ENCODE measurements at places on chromosomes 2 and 18.
A peak's percentile ranks its signal among the peaks of the same experiment; 100 is the strongest.

DNA sequence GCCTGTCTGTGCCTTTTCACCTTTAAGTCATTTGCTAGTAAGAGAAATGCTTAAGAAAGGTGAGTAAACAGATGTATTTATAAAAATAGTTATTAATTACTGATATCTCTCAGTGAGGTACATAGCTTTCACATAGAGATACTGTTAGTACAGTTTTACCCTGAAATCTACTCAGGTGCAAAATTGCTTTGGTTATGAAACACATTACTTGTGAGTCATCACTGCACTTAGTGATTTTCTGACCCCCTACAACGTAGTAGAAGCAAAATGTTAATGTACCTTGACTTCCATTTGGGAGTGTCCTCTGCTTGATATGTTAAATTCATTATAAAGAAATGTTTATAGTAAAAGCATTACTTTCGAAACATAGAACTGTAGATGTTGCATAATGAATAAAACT is 6.5 kb downstream of the GLS start:
- no peak for DNase-seq

GRCh38 chr2:118611691-118612090 is 235.8 kb downstream of the EN1 start:
- DNase-seq, result no peak

DNA sequence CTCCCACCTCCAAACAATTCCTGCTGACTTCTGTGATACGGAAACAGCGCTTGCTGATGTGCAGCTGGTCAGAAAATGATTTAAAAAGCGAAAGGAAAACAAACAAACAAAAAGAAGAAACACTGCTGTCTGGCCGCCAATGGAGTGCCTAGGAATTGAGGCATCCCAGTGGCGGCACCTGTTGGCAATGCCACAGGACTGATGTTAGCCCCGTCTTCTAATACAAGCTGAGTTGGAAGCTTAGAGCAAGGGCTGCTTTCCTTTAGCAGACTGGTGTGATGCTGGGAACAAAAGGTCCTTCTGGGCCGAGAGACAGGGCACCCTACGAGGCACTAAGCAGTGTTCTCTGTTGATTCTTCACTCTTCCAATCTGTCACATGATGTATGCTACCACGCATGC is 163.6 kb upstream of the REV1 start:
- no peak for DNase-seq

- no peak for DNase-seq
Measured at GRCh38 chr18:76708722-76709353, 113.5 kb upstream of the ZNF236 start.

- no peak for DNase-seq
Measured at GRCh38 chr2:231940795-231941194, 14.6 kb upstream of the NPPC start.

- DNase-seq, result no peak
Measured at GRCh38 chr2:207513551-207514257, 16.1 kb upstream of the CREB1 start.

- no peak for DNase-seq
Measured at GRCh38 chr2:1670636-1671035, 73.7 kb downstream of the PXDN start.

DNA sequence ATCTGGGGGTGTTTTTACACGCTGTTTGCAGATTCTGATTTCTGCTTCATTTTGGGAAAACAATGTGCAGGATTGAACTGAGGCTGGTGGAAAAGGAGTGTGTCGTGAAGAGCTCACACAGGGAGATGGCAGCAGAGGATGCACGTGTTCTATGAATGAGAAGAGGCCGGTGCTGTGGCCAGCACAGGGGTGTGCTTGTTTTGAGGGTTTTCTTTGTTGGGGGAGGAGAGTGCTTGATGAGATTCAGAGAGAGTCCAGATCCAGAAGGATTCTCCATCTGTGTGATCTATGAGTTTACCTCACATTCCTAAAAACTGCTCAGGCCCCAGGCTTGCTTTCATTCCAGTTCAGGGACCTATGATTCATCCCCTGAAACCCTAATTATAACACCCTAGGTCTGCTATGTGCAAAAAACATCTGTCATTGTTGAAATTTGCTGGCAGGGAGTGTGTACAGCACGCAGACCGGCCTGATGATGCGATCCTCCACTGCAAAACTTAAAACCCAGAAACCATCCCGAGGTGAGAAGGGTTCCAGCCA is 12.1 kb downstream of the TGFA start:
- DNase-seq, result peak; percentile 3

DNA sequence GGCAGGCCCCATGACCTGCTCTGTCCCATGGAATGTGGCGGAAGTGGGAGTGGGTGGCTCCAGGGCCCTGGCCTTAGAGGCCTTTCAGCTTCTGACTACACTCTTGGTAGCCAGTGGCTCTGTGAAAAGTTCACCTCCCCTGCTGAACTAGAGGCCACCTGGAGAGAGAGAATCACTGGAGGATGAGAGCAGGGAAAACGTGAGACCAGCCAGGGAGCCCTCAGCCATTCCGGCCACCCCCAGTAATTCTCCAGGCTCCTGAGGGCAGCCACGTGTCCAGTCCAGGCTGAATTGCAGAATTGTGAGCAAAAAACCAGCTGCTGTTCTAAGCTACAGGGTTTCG is 10.5 kb downstream of the COLEC12 start:
- no peak for DNase-seq

GRCh38 chr2:63596401-63596883 is 7.7 kb downstream of the MDH1 start:
- no peak for DNase-seq

- DNase-seq, result no peak
Measured at GRCh38 chr18:2923464-2923863, 76.7 kb downstream of the EMILIN2 start.

GRCh38 chr2:174024524-174025270 is 59.5 kb upstream of the SP3 start:
- DNase-seq, result no peak

- no peak for DNase-seq
Measured at GRCh38 chr2:241288324-241288888, 27.1 kb downstream of the HDLBP start.

DNA sequence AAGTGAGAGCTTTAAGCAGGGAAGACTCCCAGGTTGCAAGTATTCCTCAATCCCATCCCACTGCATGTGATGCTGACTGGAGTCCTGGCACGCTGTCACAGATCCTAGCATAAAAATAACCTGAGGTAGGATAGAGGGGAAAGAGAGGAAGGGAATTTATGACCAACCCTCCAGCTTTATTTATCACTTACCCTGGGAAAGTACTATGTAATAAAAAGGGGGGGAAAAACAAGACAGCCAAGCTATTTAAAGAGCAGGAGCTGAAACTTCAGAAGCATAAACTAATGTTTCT is 122.2 kb downstream of the SLC8A1 start:
- DNase-seq, result no peak

DNA sequence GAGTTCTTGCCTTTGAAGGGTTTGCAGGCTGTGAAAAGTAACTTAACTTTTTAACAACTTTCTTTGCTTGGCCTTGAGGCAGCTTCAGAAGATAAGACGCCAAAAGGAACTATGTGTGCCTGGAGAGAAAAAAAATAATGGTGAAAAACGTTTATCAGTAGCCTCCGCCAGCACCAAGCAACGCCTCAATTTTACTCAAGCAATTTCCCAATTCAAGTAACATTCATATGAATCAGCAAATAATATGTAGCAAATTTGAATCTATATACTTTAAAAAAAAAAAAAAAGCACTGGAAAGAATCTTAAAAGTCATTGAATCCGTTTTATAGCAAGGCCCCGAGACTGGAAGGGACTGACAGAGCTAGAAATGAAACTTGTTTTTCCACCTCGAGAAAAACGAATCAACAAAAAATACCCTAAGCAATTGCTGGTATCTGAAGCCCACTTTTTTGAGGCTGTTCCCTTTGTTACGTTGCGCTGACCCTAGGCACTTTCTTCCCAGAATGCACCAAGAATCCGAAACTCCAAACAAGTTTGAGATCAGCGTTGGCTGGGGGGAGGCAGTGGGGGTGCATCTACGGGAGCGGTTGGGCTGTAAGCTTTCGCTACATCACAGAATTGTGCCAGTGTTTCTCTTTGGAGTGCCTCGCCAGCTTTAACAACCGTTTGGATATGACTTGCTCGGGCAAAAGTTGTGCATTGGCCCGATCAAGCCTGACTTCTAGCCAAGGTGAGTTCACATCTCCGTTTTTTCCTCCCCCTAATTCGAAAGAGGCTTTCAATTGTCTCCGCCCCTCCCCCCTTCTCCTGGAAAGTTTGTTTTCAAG is 2.7 kb upstream of the TGIF1 start:
- peak; percentile 6 for DNase-seq

GRCh38 chr2:205661281-205661680 is 21.0 kb upstream of the NRP2 start:
- DNase-seq, result no peak

DNA sequence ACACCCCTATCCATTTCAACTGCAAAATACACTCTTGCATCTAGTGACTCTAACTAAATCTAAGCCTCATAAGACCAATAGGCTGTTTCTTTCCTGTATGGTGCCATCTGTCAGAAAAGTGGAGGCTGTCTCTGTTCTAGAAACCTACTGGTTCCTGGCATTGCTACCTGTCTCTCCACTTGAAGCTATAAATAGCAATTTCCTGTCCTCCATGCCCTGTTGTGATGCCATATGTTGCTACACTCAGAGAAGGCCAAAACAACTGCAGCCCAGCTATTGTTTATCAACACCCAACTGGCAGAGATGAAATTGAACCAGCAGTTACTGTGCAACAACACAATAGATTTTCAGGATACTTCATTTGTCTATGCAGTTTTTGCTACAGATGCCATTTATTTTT is 1355.1 kb upstream of the SLC39A10 start:
- no peak for DNase-seq

DNA sequence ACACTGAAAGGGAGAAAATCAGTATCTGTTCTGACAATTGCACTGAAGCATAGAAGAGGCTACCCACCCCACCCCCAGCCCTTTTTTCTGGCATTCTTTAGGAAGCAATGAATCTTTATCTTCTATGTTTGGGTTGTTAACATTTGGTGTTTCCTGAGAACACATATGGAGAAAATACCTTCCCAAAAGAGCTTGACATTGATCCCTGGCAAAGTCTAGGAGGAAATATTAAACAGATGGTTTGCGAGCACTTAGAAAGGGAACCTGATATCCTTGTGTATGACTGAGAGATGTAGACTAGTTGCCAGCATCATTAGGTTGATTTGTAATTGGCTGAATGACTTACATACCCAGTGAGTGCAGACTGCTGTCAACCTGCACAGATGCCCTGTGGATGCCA is 42.9 kb downstream of the DOK1 start:
- DNase-seq, result no peak

GRCh38 chr2:239806276-239806675 is 218.9 kb downstream of the NDUFA10 start:
- DNase-seq, result no peak

GRCh38 chr2:153622285-153622684 is 143.7 kb upstream of the RPRM start:
- DNase-seq, result peak; percentile 12

DNA sequence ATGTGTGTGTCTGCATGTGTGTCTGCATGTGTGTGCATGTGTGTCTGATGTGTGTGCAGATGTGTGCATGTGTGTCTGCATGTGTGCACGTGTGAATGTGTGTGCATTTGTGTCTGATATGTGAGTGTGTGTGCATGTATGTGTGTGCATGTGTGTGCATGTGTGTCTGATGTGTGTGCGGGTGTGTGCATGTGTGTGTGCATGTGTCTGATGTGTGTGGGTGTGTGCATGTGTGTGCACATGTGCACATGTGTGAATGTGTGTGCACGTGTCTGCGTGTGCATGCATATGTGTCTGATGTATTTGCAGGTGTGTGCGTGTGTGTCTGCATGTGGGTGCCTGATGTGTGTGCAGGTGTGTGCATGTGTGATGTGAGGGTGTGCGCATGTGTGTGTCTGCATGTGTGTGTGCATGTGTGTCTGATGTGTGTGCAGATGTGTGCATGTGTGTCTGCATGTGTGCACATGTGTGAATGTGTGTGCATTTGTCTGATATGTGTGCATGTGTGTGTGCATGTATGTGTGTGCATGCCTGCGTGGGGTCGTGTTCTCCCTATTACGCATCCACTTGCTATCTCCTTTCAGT is 470.1 kb upstream of the HS6ST1 start:
- DNase-seq, result no peak

- DNase-seq, result no peak
Measured at GRCh38 chr2:209473930-209474419, 50.1 kb downstream of the MAP2 start.

DNA sequence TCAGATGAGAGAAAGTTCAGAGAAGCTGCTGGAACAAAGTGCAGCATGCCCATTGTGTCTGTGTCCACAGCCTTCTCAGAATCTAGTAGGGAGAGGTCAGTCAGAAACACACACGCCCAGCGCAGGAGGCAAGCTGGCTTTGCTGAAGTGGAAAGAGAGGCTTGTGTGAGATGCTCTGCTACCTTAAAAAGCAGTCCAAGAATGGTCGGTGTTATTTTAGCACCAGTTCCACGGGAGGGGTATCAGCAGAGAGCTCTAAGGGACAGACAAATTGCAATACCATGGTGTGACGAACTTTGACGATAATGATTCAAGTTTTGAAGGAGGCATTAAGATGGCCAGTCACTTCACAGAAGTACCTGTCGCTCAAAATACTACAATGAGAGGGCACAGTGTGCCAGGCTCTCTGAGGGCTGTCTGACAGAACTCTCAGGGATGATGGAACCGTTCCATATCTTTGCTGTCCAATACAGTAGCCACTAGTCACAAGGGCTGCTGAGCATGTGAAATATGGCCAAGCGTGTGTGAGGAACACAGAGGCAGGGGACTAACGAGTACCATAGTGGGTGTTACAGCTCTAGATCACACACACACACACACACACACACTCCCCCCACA is 237.5 kb upstream of the TMEM200C start:
- no peak for DNase-seq

DNA sequence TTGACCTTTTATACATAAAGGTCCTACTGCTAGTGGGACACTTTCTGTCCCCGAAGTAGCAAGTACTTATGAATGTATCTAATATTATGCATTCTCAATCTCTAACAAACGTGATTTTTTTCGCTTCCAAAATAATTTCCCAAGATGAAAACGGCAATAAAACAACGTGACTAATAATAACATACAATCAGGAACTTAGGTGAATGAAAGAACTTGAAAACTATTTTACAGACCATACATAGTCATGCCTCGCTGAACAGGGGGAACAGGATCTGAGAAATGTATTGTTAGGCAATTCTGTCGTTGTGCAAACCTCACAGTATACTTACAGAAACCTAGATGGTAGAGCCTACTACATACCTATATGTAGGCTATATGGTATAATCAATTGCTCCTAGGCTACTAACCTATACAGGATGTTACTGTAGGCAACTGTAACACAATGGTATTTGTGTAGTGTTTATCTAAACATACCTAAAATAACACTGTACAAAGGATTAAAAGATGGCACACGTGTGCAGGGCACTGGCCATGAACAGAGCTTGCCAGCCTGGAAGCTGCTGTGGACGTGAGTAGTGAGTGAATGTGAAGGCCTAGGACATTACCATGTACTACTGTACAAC is 2.5 kb downstream of the RTN4 start:
- no peak for DNase-seq

GRCh38 chr2:170843656-170844055 is 27.0 kb downstream of the GAD1 start:
- DNase-seq, result no peak

GRCh38 chr2:100106460-100106859 is 35.9 kb downstream of the AFF3 start:
- peak; percentile 20 for DNase-seq

Data from HEK293T (cell line).